ENCODE measurements at places on chromosomes 5 and 9.
A peak's percentile ranks its signal among the peaks of the same experiment; 100 is the strongest.

DNA sequence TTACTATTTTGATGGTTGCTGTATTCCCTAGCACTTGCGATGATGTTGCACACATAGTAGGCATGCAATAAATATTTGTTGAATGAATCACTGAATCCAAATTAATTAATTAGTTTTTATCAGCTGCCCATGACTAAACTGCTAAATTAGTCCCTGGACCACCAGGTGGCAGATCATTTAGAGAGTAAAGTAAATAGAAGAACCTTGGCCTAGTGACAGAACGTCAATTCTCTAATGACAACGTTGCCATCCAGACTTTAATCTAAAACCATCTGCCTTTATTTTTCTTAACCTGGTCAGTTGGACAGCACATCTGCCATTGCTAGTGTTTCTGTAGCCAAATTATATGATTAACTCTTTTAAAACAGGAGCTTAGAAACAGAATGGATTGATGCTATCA, 457.5 kb downstream of the KIF4B start:
- no peak for DNase-seq

GRCh38 chr5:62741761-62742160, 163.1 kb downstream of the LRRC70 start:
- DNase-seq: no peak

DNA sequence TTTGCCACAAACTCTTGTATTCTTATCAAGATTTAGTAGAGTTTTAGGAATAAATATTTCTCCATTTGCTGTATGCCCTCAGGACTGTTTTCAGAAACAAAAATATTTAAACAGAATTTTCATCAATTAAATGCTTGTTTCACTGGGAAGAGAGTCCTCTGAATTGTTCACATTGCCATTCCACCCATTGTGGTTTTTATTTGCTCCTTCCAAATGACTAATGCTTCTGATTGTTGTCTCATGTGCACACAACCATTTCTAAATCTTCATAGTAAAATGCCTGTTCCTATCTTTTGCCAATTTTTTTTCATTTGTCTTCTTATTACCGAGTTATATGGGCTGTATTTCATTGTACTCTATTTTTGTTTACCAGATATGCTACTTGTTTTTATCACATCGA, 10.6 kb downstream of the MARCOL start:
- no peak for DNase-seq

GRCh38 chr9:107483666-107484065, 5.9 kb downstream of the KLF4 start:
- no peak for DNase-seq

- DNase-seq: no peak
Measured at GRCh38 chr9:126509718-126510117, 104.0 kb upstream of the LMX1B start.

- no peak for DNase-seq
Measured at GRCh38 chr5:147507480-147508126, 2.3 kb downstream of the DPYSL3 start.

GRCh38 chr9:22374051-22374450, 72.6 kb upstream of the DMRTA1 start:
- DNase-seq: no peak

- DNase-seq: peak; percentile 87
Measured at GRCh38 chr5:160312134-160312959, at the start of gene CCNJL. CCNJL (minus strand) TSS chr5:160312564; CDS start chr5:160311923, 641 bp downstream.

DNA sequence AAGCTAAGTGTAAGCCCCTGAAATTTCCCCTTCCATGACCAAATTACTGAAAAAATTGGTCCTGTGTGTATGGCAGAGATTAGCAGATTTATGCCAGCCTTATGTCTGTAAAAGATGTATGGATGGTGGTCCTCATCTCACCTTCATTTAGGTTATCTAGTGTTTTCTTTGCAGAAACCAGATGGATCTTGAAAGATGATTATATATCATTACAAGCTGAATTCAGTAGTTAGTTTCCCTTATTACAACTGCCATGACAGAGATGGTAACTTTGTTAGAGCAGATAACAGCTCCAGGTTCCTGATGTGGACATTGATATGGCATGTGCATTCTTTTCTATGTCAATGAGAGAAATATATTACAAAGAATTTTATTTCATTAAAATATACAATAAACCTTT, 1403.2 kb upstream of the CDH6 start:
- DNase-seq: no peak

DNA sequence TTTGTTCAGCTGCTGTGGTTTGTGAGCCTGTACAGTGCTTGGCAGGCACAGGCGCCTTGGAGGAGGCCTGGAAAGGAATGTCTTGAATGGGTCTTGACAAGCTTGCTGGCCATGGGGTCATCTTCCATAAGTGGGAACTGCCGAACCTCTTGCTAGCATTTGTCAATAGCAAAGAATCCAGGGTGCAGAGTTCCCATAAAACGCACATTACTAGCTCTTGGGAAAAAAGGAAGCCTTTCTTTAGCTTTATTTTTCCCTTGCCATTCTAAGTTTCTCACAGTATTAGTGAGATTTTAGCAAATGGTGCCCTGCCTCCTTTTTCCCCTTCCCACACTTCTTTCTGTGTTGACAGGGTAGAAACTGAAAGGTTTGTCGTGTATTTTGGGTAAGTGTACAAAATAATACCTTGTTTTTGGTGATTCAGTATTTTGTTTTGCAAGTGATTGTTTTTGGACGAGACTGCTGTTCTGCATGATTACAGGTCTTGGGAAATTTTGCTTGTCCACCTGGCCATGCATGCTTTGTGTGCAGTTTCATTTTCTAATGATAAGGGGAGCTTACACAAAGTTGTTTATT, 82.0 kb downstream of the ADGRV1 start:
- no peak for DNase-seq

- peak; percentile 45 for DNase-seq
Measured at GRCh38 chr5:172110921-172111851, 76.8 kb downstream of the STK10 start.

DNA sequence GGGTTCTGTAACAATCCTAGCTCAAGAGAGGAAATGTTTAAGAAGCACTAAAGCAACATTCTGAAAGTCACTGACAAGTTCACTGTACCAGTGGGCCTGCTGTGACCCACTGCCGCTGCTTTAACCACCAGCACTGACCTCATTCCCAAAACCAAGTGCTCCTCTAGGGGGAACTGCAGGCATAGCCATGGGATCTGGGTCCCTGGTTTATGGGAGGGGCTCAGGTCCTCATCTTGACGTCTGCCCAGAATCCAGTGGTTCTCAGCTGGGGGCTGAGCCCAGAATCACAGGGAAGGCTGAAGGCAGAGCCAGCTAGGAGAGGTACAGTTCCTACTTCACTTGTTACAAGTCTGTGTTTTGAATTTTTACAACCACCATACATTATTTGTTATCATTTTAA, 36.1 kb upstream of the SLC2A8 start:
- DNase-seq: peak; percentile 74

GRCh38 chr9:13100914-13101572, 178.4 kb downstream of the MPDZ start:
- DNase-seq: no peak

DNA sequence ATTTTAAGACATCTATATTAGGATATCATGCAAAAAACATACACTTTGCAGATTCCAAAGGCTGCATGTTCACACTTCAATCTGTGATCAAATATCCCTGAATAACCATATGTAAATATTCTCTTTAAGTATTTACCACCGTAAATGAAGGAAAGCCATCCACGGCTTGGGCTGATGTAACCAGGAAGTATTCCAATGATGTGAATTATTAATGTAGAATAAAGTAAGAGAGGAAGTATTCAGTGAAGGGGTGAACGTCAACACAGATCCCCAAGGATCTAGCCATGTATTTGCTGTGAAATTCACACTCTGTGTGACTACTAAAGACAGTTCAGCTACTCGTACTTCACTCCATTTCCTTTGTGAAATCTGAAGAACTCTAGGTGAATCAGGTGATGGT, 75.2 kb downstream of the CDH6 start:
- DNase-seq: no peak

DNA sequence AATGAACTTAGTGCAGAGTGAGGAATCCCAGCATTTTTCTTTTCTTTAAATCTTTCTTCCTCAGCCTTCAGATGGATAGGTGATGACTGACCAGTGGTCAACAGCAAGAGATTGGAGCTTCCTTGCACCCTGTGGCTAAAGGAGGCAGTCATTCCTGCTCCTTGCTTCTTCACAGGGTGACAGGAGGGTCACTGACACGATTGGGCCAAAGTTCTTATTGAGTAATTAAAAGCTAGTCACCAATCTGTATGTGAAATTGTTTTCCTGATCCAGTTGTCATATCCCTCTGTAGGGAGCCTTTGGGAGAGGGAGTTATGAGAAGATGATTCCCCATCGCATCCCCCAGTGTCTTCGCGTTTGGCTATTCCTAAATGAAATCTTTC, 85.2 kb downstream of the CMYA5 start:
- no peak for DNase-seq

DNA sequence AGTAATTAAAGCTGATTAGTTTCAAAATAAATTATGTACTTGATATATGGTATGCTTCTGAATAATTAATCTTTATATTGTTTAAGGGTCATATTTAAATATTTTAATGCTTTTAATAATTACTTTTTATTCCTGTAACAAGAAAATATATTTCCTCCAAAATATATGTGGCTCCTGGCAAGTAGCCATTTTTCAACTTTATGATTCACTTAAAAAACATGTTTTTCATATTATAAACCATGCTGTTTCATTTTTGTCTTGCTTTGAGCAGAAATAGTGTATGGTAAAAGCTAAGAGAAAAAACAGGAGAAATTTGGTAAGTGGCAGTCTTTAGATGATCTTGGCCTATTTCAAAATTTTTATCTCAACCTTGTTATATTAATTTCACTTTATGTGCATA, 14.6 kb downstream of the SPATA9 start:
- DNase-seq: no peak

DNA sequence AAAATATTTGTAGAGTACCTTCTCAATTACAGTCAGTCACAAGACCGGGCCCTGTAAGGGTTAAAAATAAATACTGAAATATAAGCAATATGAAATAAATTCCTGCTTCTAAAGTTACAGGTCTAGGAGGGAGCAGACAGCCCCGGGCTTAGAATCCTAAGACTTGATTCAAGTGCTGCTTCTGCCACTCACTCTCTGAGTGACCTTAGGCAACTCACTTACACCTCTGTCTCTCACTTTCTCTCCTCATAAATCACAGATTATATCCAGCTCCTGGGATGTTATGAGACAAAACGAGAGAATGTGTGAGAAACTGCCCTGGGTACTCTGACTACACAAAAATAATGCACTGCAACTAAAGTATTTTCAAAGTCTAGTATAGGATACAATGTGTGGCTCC, 101.9 kb downstream of the PDE4D start:
- no peak for DNase-seq

- DNase-seq: no peak
Measured at GRCh38 chr5:171055875-171056454, 194.1 kb downstream of the RANBP17 start.

DNA sequence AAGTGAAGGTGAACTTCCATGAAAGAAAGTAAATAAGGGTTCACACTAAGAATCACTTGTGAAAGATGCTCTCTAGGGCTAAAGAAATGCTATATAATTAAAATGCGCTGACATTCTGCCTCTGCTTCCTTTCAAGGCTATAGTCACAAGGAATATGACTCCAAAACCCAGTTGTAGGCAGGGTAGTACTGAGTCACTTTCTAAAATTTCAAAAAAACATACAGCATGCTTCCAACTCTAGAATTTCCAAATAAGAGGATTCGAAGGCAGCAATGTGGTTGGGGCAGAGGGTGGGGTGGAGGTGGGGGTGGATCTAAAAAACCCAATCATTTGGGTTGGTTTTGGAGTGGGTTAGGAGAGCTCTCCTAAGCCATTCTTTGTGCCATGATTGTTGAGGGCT, 84.6 kb downstream of the HMHB1 start:
- DNase-seq: no peak

DNA sequence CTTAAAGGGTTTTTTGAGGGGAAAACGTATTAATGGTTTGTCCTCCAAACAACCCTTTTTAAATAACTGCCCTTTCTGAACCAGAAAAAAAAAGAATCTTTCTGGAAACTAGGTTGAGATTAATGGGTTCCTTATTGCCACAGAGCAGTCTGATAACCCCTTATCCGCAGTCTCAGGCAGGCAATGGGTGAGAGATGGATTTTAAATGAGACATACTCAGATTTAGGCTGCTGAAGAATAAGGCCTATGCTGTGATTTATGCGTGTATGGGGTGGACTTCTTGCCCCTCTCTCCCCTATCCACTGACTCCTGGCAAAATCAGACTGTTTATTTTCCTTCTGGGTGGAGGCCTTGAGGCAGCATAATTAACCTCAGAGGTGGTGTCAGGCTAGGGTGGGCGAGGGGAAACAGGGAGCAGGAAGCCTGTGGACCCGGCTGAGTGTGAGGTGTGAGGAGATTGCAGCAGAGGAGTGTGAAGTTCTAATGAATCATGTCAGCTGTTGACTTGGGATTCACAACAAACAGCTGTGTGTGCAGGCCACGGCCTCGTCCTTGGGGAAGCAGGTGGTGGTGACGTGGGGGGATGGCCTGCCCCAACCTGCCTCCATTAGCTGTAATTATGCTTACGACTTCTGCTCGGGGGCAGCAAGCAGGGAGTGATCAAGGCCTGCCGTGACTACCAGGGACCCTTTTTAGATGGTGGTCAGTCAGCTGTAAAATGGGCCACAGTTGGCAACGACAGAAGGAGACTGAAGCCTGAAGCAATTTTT, 196.4 kb downstream of the SEMA6A start:
- no peak for DNase-seq

GRCh38 chr5:179243333-179243732, 101.9 kb downstream of the ADAMTS2 start:
- DNase-seq: peak; percentile 4

- no peak for DNase-seq
Measured at GRCh38 chr5:170782438-170782837, 1.1 kb upstream of the GABRP start.

DNA sequence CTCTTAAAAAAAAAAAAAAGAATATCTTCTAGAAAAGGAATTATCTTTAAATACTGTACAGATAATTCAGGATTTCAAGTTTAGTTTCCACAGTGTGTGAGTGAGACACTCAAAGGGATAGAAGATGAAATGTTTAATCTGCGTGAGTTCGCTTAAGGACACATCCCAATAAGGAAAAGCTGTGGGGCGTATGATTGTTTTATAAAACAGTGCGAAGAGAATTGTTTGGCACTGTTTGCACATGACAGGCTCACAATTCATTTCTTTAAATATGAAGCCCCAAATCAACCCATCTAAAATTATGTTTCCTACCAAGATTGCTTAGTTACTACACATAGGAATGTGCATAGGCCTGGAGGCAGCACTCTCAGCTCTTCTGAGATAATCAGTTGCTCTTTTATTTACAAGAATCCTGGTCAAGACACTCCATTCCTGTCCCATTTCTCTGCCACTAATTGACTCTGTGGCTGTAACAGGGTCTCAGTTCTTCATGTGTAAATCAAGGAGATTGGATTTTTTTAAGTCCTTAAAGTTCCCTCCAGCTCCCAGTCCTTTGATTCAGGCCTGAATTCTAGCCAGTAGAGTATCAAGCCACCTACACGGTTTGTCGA, 60.1 kb downstream of the BHMT start:
- no peak for DNase-seq
